Epithelial cell of prostate (primary cell): ENCODE measurements at places on chromosomes 2 and 18.
A peak's percentile ranks its signal among the peaks of the same experiment; 100 is the strongest.

DNA sequence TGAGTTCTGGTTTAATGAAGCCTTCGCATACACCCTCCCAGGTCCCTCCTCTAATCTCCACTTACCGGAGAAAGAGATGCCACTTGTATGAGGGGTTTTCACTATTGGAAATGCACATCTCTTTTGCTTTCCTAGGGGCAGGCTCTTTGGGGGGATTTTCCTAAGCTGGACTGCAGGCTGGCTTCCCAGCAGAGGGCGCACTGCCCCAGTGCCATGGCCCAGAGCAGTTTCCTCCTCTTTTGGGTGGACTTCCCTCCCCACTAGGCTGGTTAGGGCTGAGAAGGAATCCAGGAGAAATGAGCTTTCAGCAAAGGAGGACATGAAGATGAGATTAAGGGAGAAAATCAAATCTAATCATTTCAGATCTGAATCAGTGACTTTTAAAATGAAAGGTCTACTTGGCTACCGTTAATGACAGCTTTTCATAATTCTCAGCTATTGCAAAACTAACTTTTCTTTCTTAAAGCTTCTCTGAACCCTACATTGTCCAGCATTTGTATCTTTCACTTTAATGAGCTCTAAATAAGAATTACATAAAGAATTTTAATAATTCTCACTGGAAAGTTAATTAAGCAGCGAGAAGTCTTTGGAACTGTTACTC lies 784.1 kb upstream of the FANCL start:
- no peak for DNase-seq

DNA sequence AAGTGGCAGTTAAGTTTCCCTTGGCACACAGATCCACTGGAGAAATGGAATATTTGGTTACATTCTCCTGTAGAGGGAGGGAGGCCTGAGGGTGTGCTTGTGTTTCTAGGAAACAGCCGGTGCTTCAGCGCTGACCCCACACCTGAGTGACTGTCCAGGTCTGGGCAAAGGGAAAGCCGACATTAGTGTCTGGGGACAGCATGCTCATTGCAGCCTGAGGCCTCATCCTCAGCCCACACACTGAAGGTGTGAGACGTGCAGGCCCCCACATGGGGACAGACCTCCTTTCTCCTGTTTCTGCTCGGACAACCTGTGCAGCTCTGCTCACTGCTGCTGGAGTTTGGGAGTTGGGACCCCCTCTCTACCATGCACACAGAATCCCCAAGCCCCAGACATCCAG lies 178.3 kb downstream of the ACKR3 start:
- DNase-seq: no peak

- no peak for DNase-seq
These were observed 14.9 kb downstream of the L3MBTL4 start for GRCh38 chr18:6399776-6400175.

DNA sequence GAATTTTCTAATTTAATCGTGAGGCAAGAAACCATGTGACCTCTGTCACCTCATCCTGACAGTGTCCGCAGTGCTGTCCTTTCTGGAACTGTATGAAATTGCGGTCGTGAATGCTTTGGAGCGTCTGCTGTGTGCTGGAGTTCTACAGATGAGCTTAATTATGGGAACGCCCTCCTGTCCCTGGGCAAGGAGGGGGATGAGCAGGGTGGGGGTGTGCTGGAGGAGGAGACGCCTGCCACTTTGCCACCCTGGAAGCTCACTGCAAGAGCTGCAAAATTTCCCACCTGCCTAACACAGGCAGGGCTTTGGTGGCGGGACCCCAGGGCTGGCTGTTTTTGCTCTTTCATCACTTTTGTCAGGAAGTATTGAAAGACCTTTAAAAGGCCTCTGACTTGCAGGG lies 6.5 kb downstream of the LPIN1 start:
- no peak for DNase-seq

- DNase-seq: no peak
These were observed 262.0 kb upstream of the MMADHC start for GRCh38 chr2:149849591-149849990.

DNA sequence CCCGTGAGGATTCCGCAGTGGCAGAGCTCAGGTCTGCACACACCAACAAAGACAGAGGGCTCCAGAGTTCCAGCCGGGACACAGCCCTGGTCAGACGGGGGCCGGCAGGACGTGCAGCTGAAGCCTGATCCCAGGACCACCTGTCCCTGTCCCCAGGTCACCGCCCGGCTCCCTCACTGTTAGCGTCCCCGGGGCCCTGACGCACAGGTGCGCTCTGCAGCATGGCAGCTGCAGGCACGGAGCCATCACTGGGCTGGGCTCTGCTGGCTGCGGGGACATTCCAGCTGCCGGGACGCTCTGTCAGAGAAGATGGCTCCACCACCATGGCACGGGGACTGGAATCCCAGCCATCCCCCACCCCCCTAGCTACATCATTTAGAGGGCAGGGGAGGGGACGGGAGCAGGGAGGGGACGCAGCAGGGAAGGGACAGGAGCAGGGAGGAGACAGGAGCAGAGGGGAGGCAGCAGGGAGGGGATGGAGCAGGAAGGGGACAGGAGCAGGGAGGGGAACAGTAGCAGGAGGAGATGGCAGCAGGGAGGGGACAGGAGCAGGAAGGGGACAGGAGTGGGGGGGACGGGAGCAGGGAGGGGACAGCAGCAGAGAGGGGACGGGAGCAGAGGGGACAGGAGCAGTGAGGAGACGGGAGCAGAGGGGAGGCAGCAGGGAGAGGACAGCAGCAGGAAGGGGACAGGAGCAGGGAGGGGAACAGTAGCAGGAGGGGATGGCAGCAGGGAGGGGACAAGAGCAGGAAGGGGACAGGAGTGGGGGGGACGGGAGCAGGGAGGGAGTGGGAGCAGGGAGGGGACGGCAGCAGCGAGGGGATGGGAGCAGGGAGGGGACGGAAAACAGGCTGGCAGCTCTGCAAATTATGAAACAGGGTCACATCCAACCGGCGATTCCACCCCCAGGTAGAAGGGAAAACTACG lies 39.8 kb downstream of the SLC66A2 start:
- DNase-seq: no peak

GRCh38 chr2:100928235-100928634 lies 73.9 kb upstream of the RPL31 start:
- DNase-seq: no peak

DNA sequence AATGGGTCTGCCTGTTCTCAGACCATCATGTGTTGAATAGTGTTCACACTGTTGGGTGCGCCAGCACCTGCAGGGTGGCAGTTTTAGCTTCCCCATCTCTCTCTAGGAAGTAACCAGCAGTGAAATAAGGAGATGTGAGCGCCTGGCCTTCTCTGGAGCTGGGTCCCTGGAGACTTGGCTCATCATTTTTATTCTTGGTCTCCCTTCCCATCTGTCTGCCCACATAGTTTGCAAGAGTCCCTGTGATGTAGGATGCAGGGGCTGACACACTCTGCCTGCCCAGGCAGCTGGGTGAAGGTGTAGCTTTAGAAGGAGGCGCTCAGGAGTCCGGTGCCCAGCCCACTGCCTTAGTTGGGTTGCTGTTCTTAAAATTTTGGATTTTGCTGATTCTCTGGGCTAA lies 172.2 kb downstream of the LDLRAD4 start:
- DNase-seq: no peak

- DNase-seq: no peak
These were observed 3.3 kb downstream of the INPP5D start for GRCh38 chr2:233063269-233063975.

DNA sequence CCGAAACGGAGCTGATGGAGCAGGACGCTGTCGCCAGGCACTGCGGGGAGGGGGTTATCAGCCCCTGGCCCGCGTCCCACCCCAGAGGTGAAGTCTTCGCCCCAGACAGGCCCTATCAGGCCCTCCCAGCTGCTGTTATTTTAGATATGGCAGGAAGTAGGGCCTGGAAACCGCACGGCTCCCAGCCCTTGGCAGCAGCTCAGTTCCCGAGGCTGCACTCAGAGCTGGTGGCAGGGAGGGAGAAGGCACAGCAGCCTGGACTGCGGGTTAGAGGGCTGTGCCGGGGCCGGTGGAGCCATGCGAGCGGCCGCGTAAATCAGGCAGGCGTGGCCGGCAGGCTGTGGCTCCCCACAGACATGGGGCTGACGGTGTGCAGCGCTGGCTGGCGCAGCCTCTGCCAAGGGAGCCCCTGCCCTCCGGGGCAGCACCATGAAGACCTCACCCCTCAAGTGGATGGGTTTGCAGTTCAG lies 111.4 kb downstream of the NFATC1 start:
- DNase-seq: no peak

GRCh38 chr2:167715932-167716331 lies 531.5 kb downstream of the STK39 start:
- no peak for DNase-seq

DNA sequence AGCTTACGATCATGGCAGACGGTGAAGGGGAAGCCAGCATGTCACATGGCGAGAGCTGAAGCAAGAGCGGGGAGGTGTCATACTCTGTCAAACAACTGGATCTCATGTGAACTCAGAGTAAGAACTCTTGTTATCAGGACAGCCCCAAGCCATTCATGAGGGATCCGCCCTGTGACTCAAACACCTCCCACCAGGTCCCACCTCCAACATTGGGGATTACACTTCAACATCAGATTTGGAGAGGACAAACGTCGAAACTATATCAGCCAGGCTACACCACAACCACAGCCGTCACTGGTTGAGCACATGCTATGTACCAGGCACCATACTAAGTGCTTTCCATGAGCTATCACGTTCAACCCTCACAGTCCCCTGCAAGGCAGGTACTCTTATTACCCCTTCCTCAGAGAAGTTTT lies 293.8 kb downstream of the PRKCE start:
- DNase-seq: no peak

DNA sequence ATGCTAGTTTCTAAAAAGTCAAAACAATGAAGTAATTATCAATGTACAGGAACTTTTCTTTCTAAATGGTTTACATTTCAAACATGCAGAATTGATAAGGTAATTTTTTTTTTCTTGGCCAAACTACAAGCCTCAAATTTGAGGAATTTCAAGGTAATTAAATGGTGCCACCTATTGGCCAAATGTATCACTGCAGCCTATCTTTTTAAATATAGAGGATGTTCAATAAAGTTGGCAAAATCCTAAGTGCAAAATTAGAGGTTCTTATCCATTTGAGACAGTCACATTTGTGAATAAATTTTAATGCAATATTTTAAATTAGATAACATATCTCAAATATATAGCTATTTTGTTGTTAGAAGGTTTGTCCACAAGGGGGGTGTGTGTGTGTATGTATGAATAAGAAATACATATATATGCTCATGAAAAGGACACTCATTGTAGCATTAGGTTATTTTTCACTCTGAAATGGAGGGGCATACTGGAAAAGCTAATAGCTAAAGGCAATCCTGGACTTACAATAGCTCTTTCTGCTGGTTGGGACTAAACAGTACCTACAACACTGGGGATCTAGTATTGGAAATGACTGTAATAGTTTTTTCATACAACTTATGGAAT lies 26.2 kb downstream of the MMADHC start:
- no peak for DNase-seq

GRCh38 chr2:223027442-223027841 lies 24.5 kb upstream of the KCNE4 start:
- DNase-seq: no peak

GRCh38 chr2:18740474-18740881 lies 151.1 kb upstream of the NT5C1B start:
- DNase-seq: no peak

DNA sequence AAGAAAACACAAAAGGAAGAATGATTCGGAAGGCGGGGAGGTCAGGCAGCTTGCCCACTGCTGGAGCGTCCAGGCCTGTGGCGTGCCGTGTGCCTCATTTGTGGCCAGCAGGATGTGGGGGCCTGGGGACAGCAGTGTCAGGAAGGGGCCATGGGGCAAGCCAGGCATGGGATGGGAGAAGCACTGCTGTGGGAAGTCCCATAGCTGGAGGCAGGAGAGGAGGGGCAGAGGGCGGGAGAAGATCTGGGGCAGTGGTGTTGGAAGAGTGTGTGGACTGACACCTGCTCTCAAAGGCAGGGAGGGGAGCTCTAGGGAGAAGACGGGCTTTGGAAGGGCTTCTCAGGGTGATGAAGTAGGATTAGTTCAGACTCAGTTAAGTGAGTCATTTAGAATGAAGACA lies 133.7 kb downstream of the ACOXL start:
- no peak for DNase-seq

- DNase-seq: no peak
These were observed 12.2 kb downstream of the WNT10A start for GRCh38 chr2:218892693-218893348.

DNA sequence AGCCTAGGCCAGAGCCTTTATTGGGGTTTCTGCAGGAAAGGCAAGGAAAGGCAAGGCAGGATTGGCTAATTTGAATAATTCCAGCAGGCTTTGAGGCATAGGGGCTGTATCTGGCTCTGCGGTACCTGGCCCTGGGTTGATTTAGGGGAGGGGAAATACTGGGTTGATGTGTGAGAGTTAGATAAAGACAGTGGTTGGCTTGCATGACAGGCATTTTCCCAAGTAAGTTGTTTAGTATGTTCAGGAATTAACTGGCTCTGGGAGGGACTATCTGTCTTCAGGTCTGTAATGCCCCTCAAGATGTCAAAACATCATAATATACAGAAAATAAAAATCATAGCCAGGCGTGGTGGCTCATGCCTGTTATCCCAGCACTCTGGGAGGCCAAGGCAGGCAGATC lies 98.7 kb downstream of the UBR3 start:
- no peak for DNase-seq

GRCh38 chr2:55482186-55482884 lies 37.2 kb upstream of the CFAP36 start:
- no peak for DNase-seq

GRCh38 chr2:232487385-232488096 lies at the start of gene ECEL1:
TSS of gene ECEL1 (minus strand) at chr2:232487834. CDS start at chr2:232486653, 1,181 bp downstream.
- no peak for DNase-seq

DNA sequence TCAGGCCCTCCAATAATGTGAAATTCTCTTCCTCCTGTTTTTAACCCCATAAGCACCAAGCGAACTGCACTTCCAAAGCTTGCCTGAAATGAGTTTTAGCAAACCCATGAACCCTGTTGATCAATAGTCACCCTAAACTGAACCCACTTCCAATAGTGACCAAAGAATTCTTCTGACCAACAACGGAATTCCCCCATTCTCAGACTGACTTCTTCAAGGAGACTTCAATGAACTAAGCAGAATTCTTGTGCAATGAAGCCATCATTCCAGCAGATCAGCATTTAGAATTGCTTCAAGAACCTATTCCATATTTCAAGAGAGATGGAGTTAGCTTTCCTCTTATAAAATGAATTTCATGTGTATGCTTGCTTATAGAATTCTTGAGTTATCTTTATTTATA lies 176.9 kb upstream of the FN1 start:
- no peak for DNase-seq

DNA sequence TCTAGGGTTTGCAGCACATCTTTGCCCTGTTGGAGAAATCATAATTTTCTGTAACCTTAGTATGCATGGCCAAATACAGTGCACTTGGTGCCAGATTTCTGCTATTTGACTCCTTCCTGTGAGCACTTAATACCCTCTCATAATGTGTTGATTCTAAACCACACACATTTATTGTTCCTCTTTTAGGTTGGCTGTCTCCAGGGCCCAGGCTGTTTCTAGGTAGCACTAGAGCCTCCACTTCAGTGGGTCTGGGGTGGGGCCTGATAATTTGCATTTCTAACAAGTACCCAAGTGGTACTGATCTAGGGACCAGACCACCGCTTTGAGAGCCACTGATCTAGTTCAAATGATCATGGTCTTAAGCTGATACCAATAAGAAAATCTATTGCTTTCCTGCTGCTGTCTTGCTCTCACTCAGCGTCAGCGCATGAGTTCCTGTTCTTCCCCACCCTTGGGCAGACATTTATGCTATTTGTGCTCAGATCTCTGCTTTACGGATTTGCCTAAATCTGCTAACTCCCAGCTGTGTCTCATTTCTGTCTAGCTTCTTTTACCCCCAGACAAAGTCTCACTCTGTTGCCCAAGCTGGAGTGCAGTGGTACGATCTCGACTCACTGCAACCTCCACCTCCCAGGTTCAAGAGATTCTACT lies 7.4 kb downstream of the PTRHD1 start:
- no peak for DNase-seq

GRCh38 chr2:226561962-226562361 lies 237.7 kb downstream of the IRS1 start:
- DNase-seq: peak; percentile 60
